NCI-H2081 (cell line): ENCODE measurements at places on chromosomes 3 and 15.
A peak's percentile ranks its signal among the peaks of the same experiment; 100 is the strongest.

GRCh38 chr3:115401298-115401697 lies 222.0 kb upstream of the GAP43 start:
- no peak for DNase-seq

DNA sequence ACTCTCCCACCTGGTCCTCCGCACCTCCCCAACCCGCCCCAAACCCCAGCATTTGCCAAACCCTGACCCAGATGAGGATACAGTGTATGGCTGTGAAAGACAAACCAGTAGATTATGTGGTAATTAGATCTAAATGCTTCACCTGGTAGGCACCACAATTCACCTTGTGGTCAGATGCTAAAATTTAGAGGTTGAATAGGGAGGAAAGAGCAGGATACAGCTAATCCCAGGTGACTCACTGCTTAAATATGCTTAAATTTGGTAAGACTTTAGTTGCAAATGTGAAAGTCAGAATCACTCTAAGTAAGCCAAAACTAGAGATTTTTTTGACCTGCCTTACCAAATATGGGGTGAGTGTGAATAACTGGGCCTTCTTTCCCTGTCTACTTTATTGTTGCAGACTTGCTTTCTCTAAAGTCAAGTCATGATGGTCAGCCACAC lies 105.5 kb downstream of the MME start:
- no peak for DNase-seq

DNA sequence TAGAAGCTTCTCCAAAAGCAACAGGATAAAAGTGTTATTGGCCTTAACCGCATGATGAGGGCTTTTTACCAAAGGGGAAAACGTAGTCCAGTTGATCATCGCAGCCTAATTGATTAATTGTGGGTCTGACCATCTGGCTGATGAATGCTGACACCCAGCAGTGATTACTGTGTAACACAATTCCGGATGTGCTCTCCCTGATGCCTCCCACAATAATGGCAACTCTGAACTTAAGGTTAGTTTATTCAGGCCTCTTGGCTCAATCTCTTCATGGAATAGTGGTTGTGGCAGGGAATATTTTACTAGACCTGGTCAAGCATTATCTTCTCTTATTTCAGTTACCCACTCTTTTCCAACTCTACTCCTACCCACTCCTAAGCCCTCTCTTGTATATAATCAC lies 332.9 kb downstream of the TIGIT start:
- no peak for DNase-seq

- DNase-seq = peak; percentile 18
Observed at GRCh38 chr3:161508852-161509477, 12.4 kb downstream of the OTOL1 start.

DNA sequence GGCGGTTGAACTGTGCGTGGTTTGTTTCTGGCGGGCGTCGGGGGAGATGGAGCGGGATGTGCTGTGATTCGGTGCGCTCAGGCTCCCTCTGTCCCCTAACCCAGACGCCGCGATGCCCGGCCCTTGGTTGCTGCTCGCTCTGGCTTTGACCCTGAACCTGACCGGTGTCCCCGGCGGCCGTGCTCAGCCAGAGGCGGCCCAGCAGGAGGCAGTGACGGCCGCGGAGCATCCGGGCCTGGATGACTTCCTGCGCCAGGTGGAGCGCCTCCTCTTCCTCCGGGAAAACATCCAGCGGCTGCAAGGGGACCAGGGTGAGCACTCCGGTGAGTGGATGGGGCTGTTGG lies 1.2 kb downstream of the TRH start:
- DNase-seq = no peak

DNA sequence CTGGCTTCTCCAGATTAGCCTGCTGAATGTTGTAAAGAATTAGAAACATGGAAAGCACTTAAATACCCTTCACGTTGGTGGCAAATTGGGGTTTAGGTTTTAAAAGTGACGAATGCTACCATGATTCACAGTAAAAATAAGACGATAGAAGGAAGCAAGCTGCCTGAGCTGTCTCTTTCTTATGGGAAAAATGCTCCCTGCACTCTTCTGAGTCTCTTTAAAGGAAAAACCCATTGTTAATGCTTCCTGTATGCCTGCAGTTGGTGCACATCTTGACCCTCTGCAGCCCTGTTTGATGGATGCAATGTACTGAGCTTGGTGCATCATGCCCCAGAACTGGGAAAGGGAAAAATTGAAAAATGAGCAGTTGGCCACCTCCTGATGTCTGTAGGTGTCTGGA lies 258.6 kb upstream of the RASGRP1 start:
- DNase-seq = no peak

DNA sequence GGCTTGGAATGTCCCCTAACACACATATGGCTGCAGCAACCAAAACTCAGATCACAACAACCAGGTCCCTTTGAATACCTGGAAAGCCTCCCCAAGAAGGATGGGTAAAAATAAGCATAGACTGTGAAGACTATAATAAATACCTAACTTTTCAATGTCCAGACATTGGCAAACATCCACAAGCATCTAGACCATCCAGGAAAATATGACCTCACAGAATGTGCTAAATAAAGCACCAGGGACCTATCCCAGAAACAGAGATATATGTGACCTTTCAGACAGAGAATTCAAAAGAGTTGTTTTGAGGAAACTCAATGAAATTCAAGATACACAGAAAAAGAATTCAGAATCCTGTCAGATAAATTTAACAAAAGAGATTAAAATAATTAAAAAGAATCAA lies 109.2 kb downstream of the NEDD4 start:
- DNase-seq = no peak

- no peak for DNase-seq
Observed at GRCh38 chr3:55524565-55525244, 37.6 kb upstream of the WNT5A start.

DNA sequence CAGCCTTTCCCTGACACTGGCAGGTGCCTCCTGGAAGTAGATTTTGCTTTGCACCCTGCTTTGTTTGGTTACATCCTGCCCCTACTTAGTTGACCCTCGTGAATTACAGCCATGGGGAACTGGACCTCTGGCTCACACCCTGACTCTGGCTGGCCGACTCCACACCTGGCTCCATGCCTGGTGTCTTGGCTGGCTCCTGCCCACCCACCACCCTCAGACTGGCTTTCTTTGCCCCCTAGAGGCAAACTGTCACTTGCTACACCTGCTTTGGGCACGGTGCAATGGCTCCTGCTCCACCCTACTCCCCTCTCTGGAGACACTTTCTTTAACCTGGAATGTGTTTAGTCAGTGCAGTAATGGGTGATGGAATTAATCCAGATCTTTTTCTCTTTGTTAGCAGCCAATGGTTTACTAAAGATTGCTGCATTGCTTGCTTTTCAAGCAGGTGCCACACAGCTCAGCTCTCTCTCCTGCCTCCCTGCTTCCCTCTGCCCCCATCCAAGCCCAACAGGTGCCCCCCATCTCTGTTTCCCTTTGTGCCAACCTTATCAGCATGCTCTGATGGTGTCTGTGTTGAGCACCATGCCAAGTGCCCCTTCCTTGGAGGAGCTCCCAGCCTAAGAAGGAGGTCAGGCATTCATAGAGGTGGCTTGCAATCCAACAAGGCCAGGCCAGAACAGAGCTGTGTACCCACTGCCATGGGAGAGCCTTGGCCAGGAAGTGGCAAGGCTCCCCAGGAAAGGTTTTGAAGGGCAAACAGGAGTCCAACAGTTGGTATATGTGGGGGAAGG lies 38.4 kb downstream of the RASGRF1 start:
- DNase-seq = peak; percentile 12

DNA sequence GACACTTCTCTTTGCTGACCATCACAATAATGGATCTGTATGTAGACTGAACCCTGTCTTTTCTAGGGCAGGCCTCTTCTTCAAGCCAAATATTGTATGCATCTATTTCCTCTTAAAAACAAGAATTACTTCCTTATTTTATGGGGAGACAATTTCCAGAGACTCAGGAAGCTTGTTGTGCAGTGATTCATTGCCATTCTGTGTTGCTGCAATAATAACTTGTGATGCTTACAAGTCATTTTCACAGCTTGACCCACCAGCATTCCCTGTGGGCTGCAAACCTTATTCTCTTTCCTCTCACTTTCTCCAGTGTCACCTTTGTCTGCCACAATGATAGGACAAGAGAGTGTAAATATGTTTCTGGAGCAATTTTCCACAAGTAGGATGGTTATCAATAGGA lies 276.7 kb upstream of the SGO1 start:
- DNase-seq = no peak

DNA sequence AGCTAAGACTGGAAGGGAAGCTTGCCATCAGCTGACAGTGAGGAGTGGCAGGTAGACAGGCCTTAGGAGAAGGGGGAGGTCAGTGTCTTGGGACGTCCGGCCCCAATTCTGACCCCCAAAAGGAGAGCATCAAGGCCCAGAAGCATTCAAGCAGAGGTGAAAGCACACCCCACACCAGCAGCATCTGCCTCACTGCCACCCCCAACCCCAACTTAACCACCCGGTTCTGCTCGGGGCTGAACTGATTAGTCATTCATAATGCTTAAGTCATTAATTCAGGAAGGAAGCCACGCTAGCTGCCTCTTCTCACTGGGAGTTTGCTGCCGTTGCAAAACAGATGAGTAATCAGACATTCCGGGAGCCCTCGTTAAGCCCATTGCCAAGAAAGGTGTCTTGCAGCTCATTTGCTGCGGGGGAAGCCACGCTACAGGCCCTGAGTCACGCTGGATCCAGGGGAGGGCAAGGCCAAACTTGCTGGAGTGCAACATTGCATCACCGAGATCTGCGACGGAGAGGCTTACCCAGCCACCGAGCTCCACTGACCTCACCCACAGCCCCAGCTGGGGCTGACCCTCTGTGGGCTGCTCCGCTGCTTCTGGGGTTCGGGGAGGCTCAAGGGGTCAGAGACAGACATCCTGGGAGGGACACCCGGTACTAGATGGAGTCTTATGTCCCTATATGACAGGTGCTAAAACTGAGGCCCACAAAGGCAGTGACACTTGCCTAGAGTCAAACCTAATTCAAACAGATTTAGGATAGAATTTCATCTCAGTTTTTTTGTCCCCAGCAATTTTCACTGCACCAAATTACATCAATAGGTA lies 46.4 kb upstream of the HES1 start:
- no peak for DNase-seq

DNA sequence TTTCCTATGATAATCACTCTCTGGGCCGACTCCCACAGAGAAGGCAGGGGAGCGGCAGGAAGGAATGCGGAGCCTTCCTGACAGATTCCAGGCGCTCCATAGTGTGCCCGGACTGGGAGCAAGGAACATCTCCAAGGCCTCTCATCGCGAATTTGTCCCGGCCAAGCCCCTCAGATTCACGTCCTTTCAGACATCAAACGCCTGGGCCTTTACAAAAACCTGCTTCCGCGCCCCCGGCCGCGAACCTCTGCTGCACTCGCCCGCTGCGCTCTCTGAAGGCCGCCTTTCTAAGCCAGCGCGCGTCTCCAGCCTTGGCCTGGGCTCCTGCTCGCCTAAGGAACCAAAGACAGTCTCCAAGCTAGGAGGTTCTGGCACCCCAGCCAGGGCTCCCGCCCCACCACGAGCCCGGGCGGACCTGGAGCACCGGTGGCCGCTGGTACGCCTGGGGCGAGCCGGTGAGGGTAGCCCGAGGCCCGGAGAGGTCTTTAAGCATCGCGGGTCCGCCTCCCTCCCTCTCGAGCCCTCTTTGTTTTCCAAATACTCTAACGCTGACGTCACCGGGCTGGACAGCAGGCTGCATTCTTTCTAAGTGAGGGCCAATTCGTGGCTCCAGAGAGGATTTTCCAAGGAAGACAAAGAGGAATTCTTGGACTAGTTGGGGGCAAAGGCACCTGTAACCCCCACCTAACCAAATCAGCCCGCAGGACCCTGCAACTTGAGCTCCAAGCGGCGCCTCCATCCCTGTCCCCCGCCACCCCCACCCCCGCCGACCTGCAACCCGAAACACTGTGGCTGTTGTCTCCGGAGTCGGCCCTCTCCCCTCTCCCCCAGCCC lies 759 bp downstream of the AMOTL2 start:
- DNase-seq = peak; percentile 24

DNA sequence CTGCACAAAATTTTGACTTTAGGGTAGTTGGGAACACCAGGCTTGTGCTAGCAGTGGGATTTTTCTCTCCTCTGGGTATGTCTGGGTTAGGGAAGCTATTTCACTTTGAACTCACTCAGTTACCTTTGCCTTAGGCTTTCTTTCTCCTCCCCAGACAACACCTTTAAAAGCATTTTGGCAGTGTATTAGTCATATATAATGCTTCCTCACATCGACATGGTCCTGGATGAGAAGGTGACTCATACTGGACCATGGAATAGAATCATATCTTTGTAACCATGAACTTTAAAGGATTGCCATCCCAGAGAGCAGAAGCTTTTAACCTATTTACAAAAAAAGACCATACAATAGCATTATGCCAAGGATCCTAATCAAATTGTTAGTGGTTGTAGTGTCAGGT lies 2.7 kb downstream of the RYR3 start:
- no peak for DNase-seq

DNA sequence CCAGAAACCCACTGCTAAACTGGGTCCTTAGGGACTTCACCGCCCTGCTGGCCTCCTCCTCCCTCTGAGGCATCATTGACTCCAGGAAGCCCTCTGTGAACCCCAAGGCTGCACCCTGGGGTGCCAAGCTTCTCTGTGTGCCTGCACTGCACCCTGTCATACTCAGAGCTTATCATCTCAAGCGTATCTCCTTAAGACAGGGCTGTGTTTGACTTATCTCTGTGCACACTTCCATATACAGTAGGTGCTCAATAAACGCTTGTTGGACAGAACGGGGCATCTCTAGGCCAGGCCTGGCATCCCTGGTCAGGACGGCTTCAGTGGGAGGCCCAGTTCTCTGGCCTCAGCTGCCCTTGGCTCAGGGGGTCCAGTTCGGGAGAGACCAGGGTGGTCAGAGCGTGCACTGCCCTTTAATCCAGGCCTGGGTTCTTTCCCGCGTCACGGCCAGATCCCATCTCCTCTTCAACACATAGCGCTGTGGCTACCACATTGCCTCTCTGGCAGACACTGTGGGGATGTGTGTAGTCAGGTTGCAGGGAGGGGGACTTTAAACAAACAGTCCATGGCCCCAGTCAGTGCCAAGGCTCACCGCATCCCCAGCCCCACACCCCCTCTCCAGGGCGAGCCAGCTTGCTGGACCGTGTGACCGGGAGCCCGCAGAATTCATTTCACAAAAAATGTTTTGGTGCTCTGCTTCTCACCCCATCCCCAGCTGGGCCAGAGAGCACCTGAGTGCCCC lies 33.4 kb downstream of the MAGEF1 start:
- DNase-seq = no peak
